ENCODE measurements at places on chromosomes 7 and 10.

- peak; percentile 41 for DNase-seq
These were observed 103.6 kb downstream of the LYZL1 start for GRCh38 chr10:29392376-29393021.

- no peak for DNase-seq
These were observed 90.2 kb upstream of the DUSP5 start for GRCh38 chr10:110407301-110408170.

DNA sequence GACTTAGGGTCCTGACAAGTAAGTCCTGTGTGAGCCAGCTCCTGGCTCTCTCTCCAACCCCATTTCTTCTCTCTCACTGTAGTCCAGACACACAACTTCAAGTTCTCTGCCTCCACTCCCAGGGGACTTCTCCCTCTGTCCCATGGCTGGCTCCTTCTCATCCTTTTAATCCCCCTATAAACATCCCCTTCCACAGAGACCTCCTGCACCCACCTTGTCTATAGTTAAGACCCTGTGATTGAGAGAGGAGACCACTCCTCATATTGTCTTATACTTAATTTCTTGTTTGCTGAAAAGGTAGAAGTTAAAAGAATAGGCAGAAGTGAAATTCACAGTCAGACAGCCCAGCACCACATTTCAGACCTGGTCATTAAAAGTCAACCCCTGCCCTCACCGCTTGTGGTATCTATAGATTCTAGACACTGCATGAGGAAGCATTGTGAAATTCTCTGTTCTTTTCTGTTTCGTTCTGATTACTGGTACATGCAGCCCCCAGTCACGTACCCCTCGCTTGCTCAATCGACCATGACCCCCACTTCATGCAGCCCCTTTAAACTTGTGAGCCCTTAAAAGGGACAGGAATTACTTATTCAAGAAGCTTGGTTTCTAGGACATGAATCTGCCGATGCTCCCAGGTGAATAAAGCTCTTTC lies 125.6 kb upstream of the FRMD4A start:
- no peak for DNase-seq

GRCh38 chr10:24603333-24603732 lies 120.4 kb downstream of the ARHGAP21 start:
- no peak for DNase-seq

GRCh38 chr10:130999376-131000202 lies 311.9 kb downstream of the TCERG1L start:
- no peak for DNase-seq

GRCh38 chr10:16835228-16835627 lies 18.0 kb upstream of the RSU1 start:
- peak; percentile 52 for DNase-seq

- DNase-seq, result no peak
These were observed 994.4 kb upstream of the LRRTM3 start for GRCh38 chr10:65931291-65932070.

GRCh38 chr10:112471878-112472487 lies 25.0 kb downstream of the VTI1A start:
- peak; percentile 54 for DNase-seq

DNA sequence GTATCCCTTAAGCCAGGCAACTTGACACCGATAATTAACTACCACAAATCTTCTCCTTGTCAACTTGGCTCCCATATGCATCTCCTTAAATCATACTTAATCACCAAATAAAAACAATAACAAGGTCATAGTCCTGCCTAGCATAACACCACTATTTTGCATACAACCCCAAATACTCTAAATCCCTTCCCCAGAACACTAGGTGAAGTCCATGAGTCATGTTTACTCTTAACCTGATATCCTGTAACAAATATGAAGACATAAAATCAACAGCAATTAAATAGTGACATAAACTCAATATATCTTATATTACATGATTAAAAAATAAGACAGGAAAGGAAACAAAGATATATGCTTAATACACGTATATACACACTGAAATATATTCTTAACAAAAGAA lies 362.0 kb downstream of the ETV1 start:
- no peak for DNase-seq

DNA sequence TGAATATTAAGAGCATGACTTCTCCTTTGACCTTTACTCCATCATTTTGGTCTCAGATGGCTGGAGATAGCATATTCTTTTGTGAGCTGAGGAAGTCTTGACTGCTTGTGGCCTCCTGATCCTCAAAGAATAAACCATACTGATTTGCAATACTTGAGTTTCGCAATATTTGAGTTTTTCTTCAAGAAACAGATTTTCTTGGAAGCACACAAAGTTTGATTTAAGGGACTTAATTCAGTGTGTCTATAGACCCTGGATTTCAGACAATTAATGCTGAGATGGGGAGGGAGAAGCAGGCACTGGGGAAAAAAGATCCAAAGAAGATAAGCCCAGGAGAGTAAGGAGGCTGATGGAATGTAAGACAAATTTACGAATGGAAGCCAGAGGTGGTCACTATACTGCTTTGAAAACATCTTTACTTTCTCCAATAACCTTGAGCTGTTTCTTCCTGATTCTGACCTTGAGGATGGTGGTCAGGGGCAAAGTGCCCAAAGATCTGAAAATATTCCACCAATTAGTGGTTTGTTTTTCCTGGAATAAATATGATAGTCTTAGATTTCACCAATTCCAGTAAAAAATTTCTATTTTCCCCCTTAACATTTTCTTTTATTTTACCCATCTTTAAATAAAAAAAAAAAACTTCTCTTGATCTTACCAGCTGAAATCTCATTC lies 7.5 kb downstream of the EPDR1 start:
- no peak for DNase-seq

GRCh38 chr7:112945046-112945445 lies 141.6 kb downstream of the GPR85 start:
- no peak for DNase-seq

DNA sequence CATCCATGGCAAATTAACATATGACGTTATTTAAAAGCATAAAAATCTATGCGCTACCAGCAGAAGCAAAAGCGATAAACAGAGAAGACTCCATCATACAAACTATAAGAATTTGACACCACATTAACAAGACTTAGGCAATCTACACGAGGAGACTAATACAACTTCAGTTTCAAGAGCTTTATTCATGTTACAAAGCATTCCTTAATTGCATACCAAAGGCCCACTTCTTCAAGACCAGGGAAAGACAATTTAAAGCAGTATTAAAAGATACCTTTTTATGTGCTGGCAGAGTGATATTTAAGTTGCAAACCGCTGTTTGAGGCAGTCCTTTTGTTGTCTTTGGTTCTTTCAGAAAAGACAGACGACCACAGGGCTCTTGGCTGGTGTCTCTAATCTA lies 176.0 kb upstream of the CCDC6 start:
- DNase-seq, result no peak

GRCh38 chr7:128120976-128121490 lies 89.8 kb upstream of the LRRC4 start:
- no peak for DNase-seq

- no peak for DNase-seq
These were observed 56.5 kb downstream of the MMRN2 start for GRCh38 chr10:86900955-86901354.

GRCh38 chr7:40945788-40946187 lies 757.1 kb downstream of the INHBA start:
- no peak for DNase-seq

DNA sequence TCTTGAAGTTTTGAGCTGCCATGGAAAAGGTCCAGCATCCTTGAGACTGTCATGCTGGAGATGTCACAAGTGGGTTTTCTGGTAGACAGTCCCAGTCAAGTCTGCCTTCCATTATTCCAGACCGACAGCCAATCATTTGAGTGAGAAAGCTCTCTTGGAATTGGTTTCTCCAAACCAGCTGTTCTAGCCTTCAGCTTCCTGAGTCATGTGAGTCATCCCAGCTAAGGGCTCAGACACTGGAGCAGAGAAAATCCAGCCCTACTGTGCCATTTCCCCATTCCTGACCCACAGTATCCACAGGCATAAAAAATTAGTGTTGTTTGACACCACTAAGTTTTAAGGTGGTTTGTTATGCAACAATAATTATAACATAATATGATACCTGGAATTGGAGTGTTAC lies 219.0 kb downstream of the ADRA2A start:
- no peak for DNase-seq

DNA sequence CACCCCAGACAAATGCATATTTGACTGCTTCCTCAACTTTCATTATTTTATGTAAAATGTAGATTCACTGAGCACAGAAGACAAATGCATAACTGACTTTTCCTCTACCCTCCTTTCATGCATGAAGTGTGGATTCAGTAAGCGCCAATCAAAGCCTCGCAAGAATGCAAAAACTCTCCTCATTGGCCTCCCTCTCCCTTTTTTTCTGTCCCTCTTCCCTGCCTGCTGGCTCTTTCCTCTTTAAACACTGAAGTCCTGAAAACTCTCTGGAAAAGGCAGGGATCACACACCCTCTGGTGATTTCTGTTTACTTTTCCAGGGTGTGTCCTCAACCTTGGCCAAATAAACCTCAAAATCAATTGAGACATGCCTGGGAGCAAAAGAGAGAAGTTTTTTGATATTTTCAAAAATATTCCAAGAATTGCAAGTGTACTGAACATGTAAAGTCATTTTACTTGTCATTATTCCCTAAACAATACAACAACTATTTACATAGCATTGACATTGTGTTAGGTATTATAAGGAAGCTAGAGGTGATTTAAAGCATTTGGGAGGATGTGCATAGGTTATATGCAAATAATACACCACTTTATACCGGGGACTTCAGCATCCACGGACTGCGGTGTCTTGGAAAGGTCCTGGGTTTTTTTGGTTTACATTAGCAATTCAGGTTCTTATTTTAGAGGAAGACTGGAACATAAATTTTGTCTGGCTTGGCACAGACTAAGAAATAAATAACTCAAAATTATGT lies 71.4 kb downstream of the SEC61G start:
- DNase-seq, result no peak

- no peak for DNase-seq
These were observed 441 bp downstream of the FZD8 start for GRCh38 chr10:35641676-35642034.

DNA sequence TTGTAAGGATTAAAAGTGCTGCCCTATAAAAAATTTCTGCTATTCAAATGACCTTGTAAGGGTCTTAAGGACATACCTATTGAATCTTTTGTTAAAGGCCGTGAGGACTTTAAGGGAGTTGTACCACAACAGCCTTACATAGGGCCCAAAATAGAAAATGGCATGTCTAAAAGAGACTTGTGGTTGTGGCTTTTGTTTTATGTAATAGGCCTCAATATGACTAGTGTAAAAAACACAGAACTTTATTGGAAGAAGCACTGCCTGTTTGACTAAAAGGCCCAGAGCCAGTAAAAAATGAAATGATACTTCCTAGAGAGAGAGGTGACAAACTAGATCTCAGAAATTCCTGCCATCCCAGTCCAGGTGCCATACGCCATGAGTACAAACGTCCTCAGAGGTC lies 286.6 kb downstream of the SEMA3D start:
- DNase-seq, result no peak

DNA sequence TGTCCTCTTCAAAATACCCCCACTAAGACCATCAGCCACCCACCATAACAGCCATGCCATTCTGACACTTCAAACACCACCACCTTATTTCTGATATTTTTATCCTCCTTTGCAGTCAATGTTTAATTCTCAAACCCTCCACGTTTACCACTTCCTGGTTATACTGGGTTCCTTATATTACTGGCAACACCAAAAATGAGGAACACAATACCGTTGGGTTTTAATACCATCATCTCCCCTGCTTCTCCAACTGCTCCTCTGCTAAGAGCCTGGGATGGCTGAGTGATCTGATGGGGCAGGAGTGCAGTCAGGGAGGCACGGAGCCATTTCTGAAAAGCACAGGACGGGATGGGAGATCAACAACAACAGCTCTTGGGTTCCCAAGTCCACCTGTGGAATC lies 140.5 kb downstream of the CHCHD3 start:
- no peak for DNase-seq

GRCh38 chr10:115278294-115278693 lies 185.1 kb downstream of the ATRNL1 start:
- DNase-seq, result no peak

DNA sequence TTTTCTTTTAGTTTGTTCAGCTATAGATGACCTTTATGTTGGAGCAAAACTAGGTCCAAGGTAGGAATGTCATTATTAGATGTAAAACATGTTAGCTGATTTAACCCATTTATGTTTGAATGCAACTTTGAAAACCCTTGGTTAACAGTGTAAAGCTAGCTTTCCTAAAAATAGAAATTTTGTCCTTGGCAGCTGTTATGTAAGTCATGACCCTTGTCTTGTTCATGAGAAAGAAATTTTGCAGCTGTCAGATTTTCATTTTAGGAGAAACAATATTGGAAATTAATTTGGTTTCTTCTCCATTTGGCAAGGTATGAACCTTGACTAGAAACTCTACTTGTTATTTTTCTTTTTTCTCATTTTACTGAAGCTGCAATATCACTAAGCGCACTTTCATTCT lies 23.9 kb upstream of the CCAR1 start:
- no peak for DNase-seq

- DNase-seq, result no peak
These were observed 266.9 kb downstream of the RPS24 start for GRCh38 chr10:78300526-78300925.

DNA sequence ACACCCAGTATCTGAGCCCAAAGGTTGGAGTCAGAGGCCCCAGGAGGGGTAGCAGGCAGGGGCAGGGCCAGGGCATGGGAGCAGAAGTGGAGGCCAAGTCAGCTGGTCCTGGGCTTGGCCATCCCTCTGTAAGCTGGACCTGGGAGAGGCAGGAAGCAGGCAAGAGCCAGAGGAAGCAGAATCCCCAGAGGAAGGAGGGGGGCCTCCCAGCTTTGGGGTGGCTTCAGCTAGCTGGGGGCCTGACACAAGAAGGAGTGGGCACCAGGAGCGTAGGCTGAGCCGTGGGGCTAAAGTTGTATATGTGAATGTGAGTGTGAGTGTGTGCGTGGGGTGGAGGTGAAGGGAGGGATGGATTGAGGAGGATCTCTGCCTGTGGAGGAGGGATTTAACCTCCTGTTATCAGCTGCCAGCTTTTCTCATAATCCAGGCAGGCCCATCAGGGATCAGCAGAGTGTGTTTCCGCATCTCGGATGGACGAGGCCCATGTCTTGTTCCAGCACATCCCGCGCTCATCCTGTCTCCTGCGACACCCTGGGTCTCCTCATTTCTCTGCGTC lies 54.0 kb downstream of the NEURL1 start:
- DNase-seq, result no peak

GRCh38 chr10:34817586-34817985 lies 2.5 kb upstream of the PARD3 start:
- no peak for DNase-seq

- DNase-seq, result no peak
These were observed 67.2 kb downstream of the CREB5 start for GRCh38 chr7:28479507-28479947.

DNA sequence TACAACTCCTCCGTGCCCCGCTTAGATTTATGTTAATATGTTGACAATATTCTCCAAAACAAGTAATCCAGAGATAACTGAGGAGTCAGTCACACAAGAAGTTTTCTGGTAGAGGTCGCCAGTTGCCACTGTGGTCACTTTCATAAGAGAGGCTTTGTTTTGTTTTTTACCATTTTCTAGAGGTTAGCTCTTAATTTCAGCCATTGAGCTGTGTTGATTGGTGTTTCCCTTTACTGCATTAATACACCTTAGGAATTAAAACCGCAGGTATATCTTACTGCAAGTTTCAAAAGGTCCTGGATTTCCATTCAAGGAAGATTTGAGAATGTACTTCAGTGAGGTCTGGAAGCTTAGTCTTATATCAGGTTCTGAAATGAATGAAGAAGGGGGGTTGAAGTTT lies 3.5 kb downstream of the BMI1 start:
- DNase-seq, result no peak

Data from CD4-positive, alpha-beta T cell treated with Interleukin-10 for 1 hour (primary cell).